ENCODE measurements at places on chromosomes 2 and 18. TPM values are rescaled to one million over a fixed set of nuclear protein-coding genes. Genes with fewer than 3 reads are reported as not detected.

ZAP70 gene
- not detected for total RNA-seq

MXD1 gene
- 4.0 TPM for total RNA-seq

CDCA7 gene
- 6.2 TPM for total RNA-seq

CYS1 gene
- 7.0 TPM for total RNA-seq

CYB5A gene
- 38.8 TPM for total RNA-seq

CTDP1 gene
- total RNA-seq: 14.1 TPM

CCDC85A gene
- 0.45 TPM for total RNA-seq

SP3 gene
- 56.1 TPM for total RNA-seq

ANKRD29 gene
- 6.1 TPM for total RNA-seq

NT5DC4 gene
- not detected for total RNA-seq

RGPD6 gene
- total RNA-seq: 45.0 TPM

MRPS9 gene
- 17.8 TPM for total RNA-seq

C2orf80 gene
- not detected for total RNA-seq

Measured in fibroblast of the aortic adventitia (primary cell).